Breast epithelium (tissue), 4 donors: ENCODE measurements at places on chromosomes 2 and 18.

GRCh38 chr2:134482766-134483340, 229.0 kb downstream of the MGAT5 start:
- DNase-seq = no peak

DNA sequence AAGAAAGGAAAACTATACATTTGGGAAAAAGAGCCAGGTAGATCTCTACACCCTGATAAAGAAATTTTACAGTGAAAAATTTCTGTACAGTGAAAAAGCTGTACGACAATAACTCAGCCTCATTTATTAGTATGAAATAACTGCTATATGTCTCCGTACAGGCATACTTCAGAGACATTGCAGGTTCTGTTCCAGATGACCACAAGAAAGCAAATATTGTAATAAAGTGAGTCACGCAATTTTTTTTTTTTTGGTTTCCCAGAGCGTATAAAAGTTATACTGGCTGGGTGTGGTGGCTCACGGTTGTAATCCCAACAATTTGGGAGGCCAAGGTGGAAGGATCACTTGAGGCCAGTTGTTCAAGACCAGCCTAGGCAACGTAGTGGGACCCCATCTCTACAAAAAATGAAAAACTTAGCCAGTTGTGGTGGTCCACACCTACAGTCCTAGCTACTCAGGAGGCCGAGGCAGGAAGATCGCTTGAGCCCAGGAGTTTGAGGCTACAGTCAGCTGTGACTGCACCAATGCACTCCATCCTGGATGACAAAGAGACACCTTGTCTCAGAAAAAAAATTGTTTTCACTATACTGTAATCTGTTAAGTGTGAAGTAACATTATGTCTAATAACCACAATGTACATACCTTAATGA, 28.2 kb upstream of the AMMECR1L start:
- no peak for DNase-seq

DNA sequence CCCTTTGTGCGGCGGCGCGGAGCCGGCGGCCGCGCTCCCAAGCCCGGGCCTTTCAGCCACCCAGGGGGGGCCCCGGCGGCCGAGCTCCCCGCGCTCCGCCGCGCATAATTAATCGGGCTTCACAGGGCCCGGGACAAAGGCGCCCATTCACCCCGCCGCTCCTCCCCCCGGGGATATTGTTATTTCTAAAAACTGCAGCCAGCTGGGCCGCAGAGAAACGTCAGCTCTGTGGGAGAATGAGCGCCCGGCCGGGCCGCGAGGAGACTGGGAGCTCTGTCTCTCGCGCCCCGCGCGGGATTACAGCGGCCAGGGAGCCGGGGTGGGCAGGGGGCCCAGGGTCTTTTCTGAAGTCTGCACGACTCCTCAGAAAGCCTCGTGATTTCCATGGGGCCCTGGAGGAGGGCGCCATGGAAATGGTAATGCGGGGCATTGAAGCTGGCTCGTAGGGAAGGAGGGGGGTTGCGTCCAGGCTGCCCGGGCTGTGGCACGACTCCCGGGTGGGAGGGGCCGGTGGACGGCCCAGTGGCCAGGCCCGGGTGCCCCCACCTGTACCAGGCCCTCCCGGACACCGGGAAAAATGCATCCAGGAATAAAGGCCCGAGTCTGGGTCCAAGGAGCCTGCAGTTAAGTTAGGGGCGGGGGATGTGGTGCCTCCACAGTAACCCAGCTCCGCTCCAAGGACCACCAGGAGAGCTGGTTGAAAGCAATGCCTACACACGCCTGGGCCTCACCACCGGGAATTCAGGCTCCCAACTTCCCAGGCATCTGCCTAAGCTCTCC, 125.3 kb downstream of the ZFP36L2 start:
- peak; percentile 86 for DNase-seq

DNA sequence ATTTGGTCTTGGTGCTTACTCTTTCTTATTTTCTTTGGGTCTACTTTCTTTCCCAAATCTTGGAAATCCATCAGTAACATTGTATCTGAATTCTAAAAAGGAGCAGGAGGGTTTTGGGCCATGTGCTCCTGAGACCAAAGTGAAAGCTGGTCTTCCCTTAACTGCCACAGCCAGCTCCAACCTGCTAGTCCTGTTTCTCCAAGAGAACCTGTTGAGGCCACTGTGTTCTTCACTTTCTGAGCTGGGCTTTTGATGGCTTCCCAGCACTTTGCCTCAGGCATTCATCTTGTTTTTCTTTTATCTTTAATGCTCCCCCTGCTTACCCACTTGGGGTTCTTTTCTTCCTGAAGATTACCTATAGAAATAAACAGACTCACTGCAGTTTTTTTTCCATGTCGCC, 53.3 kb downstream of the ARHGAP28 start:
- DNase-seq = no peak

DNA sequence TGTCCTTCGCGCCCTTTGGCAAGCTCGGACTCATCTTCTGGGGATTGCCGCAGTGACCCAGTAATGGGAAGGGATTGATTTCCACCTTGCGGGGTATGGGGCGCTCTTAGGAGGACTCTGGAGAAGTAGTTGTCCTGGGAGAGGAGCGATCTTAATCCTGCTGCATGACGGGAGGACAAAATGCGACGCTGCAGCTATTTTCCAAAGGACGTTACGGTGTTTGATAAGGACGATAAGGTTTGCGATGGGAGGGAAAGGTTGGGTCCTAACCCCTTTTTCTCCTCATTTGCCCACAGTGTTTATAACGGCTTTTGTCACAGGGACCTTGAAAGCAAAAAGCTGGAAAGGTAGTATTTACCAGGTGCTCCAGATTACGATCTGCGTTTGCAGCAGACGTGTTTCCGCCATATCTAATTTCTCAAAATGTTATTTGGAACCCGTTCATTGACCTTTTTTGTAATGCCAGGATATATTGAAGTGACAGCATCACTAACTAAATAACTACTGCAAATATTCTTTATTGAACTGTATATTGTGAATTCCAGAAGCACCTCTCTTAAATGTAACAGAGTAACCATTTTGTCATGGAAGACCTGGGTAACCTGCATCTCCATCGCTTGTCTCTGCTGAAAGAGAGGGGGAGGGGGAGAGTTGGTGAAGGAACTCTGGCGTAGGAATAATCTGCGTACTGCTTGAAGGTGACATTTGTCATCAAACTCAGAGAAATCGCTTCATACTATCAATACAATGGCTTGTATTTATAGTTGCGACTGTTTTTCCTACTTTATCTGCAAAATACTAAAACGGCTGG, 590 bp downstream of the MDH1 start:
- DNase-seq = no peak

DNA sequence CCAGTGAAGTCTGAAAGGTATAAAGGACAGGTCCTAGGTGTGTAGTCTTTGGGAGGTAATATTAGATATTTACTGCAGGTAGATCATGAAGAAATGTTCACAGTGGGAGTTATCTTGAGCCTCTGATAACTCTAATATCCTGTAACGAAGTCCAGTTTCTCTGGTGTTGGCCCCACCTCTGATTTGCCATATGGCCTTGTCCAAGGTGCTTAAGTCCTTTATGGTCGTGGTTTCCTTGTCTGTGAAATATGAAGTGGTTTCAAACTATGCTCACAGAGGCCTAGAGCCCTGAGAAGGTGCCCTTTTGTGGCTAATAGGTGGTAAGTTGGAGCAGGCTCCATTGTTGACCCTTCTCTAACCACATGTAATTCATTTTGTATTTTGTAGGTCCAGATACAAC, 190.7 kb downstream of the ICOS start:
- DNase-seq = no peak

- no peak for DNase-seq
Observed at GRCh38 chr2:224111576-224111975, 72.5 kb upstream of the SERPINE2 start.

DNA sequence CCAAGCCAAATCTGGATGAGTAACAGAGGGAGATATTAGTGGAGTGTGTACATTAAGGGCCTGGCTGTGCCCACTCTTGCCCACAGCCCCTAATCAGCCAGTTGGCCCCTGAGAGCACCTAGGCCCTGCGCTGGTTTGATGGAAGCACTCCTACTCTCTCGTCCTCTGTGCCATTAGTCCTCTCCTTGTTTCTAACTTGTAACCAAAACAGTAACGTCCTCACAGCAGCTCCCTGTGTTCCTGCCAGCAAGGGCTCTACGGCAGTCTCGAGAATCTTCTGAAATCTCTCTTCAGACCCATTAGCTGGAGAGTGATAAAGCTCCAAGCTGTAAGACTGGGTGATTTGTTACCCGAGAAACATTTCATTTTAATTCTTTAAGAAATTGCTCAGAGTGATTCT, 76.1 kb downstream of the LRRC30 start:
- no peak for DNase-seq

DNA sequence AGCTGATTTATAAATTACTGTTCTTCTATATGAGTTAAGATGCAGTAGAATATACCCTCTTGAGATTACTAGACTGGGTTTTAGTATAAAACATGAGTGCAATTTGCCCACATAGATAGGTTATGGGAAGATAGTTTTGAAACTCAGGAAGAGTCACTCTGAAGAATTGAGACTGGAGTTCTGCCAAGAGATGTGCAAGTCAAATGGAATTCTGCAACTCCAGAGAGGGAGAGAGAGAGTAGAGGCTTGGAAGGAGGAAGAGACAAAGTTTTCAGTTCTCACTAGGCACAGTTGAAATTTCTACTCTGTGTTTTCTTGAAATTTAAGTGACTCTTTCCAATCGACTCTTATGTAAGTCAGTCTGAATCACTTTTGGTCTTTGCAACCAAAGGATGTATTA, 878.8 kb downstream of the TSN start:
- DNase-seq = no peak

- peak; percentile 71 for DNase-seq
Observed at GRCh38 chr2:109481196-109481555, 132.6 kb downstream of the SEPTIN10 start.

DNA sequence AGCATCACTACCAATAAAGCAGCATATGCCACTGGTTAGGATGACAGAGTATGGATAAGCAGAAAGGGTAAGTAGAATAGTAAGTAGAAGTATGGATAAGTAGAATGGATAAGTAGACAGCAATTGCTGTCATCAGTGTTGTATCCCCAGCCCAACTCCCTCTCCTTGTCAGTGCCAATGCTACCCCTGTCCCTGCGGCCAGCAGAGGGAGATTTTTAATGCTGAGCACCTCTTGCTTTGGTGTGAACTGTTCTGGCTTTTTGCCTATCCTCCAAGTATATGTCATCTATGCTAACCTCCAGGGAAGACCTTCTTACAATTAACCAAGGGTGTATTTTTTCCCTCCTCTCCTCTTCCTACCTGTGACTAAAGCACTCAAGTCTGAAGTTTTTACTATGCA, 136.7 kb upstream of the SPHKAP start:
- no peak for DNase-seq

DNA sequence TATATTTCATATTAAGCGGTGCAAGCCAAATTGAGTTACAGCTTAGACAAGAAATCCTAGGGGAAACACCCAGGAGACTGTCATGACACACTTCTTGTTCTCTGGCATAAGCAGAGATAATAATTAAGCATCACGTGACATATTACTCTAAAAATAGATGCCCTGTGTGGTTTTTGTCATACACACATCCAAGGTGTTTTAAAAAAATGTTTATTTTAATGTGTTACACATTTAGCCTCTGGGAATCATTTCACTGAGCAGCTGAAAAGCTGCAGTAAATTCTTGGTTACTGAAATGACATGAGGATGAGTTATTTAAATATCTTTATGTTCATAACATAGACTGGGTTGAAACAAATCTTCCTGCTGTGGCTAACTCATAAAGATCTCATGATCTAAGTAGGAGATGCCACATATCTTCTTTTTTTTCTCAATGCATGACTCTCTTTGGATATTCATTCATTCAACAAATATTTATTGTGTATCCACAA, 38.0 kb upstream of the ERMN start:
- DNase-seq = no peak

GRCh38 chr18:57901825-57902589, 98.9 kb upstream of the ATP8B1 start:
- no peak for DNase-seq

GRCh38 chr2:37654932-37655841, 16.3 kb downstream of the CDC42EP3 start:
- no peak for DNase-seq

- no peak for DNase-seq
Observed at GRCh38 chr2:29010946-29011345, 29.8 kb downstream of the TOGARAM2 start.

- DNase-seq = no peak
Observed at GRCh38 chr2:104938231-104938941, 84.5 kb downstream of the POU3F3 start.

GRCh38 chr2:48434101-48434500, 95.9 kb upstream of the STON1 start:
- no peak for DNase-seq

DNA sequence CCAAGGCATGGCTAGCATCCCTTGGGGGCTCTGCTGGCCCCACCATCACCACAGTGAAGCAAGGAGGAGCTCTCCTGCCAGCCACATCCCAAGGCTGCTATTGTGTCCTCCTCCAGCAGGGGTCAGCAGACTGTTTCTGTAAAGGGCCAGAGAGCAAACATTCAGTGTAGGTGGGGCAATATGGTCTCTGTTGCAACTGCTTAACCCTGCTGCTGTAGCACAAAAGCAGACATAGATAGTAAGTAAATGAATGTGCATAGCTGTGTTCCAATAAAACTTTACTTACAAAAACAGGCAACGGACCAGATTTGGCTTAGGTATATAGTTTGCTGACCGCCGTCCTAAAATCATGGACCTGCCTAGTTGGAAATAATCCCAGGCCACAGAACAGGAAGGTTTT, 36.4 kb upstream of the ZBTB7C start:
- DNase-seq = peak; percentile 67

DNA sequence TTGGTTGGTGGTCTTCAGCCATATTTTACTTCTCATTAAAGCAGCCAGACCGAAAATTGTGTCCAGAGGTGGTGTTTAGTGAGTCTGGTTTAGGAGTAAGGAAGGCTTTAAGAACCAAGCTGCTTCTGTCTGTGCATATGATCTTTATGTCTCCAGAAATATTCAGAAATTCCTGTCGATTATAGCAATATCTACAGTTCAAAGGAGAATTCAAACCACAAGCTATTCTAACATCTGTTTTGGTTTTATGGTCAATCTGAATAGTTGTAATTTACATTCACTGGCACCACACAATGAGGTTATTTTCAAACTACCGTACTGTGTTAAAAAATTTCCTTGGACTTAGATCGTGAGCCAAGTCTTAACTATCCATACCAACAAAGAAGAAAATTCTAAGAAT, 11.3 kb downstream of the UPP2 start:
- DNase-seq = no peak

DNA sequence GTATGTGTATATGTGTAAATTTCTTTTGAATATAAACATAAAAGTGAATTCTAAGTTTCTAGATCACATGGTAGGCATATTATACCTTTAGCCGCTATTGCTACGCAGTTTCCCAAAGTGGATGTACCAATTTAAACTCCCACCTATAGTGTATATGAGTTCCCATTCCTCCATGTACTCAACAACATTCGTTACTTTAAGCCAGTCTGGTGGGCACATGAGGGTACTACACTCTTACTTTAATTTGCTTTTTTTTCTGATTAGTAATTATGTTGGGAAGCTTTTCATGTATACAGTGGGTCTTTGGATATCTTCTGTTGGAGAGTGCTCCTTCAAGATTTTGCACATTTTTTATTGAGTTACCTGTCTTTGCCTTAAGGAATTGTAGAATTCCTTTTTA, 683.8 kb downstream of the ERBB4 start:
- DNase-seq = no peak

- DNase-seq = no peak
Observed at GRCh38 chr2:42841344-42841743, 49.0 kb upstream of the HAAO start.
